ENCODE measurements at places on chromosomes 7 and 10.

DNA sequence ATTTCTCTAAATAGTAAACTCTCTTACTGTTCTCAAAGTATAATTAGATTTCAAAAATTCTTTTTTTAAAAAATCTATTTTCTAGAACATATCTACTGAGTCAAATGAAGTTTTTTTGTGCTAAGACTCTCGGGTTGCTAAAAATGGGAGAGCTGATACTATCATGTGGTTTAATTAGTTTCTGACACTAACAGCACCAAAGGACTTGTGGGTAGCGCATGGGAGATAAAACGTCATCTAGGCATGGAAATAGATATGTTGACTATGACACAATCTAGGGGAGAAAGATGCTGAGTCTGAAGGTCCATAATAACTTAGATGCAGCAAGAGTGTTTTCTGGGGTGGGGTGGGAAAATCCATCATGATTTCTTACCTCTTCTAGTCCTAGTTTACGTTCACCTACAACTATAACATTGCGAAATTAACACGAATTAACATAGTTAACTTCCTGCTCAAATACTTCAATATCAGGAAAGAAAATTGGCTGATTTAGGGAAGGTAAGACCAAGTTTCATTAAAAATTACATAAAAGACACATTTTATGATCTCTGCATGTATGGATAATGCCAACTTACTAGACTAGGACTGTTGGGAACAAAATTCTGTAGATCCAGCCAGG lies 14.3 kb upstream of the ARMC3 start:
- no peak for DNase-seq

- no peak for DNase-seq
Observed at GRCh38 chr10:89548673-89549072, 13.3 kb upstream of the SLC16A12 start.

DNA sequence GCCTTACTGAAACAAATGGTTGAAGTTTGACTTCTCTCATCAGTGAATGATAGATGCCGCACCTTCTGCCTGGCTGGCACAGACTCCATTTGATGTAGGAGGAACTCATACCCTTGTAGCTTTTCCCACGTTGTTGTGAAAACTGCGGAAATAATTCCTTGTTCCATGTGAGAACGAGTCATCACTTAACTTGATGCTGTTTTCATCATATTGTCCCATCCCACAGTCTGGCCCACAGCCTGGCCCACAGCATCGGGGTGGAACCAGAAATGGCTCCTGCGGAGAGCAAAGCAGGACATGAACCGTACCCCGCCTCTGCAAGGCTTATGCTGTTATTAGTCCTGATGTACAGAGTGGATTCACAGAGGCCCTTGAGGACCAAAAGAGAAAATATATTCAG lies 587.0 kb downstream of the SDK1 start:
- no peak for DNase-seq

GRCh38 chr7:151508991-151509390 lies 10.7 kb downstream of the RHEB start:
- no peak for DNase-seq
